NCI-H345 (cell line): ENCODE measurements at places on chromosomes 5 and 9.

DNA sequence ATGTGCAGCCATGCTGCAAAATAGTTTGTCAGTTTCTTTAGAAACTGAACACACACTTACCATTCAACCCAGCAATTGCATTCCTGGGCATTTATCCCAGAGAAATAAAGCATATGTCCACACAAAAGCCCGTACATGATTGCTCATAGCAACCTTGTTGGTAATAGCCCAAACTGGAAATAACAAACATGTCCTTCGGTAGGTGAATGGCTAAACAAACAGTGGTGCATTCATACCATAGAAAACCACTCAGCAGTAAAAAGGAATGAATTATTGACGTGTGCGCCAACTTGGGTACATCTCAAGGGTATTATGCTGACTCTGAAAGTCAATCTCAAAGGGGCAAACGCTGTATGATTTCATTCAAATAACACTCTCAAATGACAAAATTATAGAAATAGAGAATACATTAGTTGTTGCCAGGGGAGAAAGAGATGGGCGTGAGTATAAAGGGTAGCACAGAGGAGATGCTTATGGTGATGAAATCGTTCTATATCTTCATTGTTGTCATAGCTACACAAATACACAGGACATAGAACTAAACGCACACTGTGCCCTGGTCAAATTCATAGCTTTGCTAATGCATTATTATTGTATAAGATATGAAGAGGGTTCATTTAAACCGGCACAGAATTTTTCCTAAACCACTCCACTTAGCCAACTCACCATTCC is 58.2 kb downstream of the DRD1 start:
- peak; percentile 91 for DNase-seq

DNA sequence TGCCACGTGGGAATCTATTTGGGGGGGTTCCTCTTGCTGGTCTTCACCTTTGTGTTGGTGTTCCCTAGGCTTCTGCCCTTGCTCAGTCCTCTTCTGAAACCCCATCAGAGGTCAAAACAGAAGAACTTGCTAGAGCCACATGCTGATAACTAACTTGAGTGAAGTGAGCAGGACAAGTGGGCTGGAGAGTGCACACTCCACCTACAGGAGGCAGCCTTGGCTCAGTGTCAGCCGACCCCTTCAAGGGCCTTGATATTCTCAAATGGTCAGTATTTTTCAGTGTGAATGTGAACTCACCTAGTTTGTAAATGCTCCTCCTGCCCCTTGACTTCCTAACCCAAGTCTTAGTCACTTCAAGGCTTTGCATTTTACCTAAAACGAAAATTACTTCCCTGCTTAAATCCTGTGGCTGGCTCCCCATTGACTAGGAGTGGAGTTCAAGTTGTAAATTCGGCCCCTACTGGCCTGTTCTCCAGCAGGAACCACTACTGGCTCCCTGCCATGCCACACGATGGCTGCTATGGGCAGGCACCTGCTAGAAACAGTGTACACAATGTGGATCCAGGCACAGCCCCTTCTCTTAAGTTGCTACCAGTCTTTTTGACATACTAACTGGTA is 3.6 kb upstream of the SLC1A3 start:
- DNase-seq, result no peak

- DNase-seq, result no peak
Measured at GRCh38 chr5:138263581-138263980, 10.8 kb downstream of the GFRA3 start.

GRCh38 chr5:55108661-55109060 is 6.2 kb downstream of the GZMA start:
- DNase-seq, result no peak

- DNase-seq, result peak; percentile 64
Measured at GRCh38 chr9:18398038-18398437, 75.9 kb upstream of the ADAMTSL1 start.

- DNase-seq, result no peak
Measured at GRCh38 chr9:101673642-101674041, 64.8 kb downstream of the GRIN3A start.

GRCh38 chr9:136078024-136078423 is 17.1 kb downstream of the NACC2 start:
- DNase-seq, result no peak

DNA sequence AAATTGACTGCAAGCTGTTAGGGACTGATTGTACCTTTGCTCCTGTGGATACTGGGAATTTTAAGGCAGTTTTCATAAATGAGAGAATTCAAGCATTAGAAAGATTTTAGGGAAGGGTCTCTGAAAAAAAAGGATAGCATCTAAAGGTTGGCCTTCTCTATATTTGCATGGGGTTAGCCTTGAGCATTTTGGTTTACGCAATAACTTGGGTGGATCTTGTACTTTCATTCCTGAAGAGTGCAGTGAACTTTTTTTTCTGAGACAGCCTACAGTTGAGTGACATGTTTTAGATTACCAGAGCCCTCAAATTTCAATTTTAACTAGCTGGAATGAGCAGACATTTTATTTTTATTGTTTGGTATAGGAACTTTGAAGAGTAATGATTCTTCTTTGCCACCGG is 91.6 kb upstream of the NR3C1 start:
- no peak for DNase-seq

- DNase-seq, result no peak
Measured at GRCh38 chr9:21592063-21592338, 109.9 kb upstream of the IFNE start.

DNA sequence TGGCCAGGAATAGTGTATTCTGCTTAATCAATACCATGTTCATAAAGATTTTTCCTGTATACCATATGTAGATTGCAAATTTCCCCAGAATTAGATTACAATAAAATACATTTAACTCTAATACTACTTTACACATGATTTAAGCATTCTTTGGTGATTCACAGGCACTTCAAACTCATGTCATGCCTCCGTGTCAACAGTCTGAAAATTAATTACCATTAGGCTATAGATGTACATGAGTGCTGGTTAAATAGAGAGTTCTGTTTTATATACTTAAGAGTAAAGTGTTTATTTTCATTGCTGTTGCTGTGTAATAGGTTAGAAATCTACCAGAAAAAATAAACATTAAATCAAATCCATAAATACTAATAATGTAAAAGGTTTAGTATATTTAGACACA is 159.8 kb downstream of the ZSWIM6 start:
- no peak for DNase-seq

DNA sequence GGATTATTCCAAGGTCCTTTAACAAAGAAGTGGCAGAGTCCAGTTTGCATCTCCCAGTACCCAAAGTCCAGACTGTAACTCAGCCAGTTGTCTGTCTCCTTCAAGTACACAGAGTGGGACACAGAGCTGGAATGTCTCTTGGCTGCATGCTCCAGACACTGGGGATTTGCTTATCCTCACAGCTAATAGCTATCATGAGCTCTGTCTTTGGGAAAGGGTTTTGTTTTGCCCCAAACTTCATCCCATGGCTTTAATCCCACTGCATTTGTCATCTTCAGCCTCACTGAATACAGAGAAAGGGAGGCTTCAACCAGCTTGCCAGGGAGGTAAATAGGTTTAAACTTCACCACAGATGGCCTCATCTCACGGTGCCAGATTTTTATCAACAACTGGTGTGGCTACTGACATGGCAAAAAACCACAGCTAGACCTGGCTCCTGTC is 412.2 kb upstream of the SLC24A2 start:
- no peak for DNase-seq

- peak; percentile 41 for DNase-seq
Measured at GRCh38 chr9:35828716-35829083, at the start of gene FAM221B. Gene FAM221B, minus strand, starts transcription at chr9:35828732. Its CDS starts 2,571 bp downstream, at chr9:35826161.

DNA sequence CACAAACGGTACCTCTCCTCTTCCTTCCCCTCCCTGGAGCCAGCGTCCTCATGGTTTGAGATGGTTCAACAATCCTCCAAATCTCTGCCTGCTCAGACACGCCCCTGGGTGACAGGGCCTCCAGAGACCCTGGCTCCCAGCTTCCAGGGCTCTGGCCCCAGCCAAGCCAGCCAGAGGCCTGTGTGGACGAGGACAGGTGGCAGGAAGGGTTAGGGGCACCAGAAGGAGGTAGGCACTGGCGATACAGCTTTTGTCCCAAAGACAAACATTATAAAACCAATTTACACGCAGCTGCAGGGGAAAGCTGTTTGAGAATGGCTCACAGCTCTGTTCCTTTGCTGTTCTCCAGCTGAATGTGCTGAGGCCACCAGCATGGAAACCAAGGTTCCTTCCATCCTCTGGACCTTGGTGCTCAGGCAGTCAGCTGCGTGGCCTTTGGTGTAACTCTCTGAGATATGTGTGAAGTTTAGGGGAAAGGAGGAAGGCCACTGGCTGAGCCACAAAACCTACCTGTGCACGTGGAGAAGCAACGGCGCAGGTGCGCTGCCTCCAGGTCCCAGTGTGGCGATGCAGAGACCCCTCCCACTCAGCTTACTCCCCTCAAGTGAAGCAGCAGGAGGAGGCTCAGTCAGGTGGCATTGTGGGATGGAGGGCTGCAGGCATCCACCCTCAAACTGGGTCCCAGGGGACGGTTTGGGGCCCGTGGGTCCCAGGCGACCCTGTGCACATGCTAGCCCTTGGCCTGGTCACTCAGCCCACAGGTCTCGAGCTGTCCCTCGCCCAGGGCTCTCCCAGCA is 4.3 kb upstream of the QRFP start:
- no peak for DNase-seq

- no peak for DNase-seq
Measured at GRCh38 chr9:9337129-9337528, 1275.7 kb downstream of the PTPRD start.

DNA sequence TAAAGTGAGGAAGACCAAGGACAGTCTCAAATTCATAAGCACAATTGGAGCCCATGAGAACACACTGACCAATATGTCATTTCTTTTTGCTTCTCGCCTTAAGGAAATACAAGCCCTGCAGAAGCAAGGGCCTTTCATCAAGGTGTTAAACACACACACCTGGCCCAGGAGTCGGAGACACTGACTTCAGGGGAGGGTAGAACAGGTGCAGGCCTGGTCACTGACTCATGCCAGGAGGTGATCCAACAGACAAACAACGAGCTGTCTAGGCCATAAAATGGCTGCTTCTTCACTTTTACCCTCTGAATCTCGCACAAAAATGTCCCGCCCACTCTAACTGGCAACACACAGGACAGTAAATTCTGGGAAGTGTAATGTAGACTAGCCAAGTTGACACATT is 62.7 kb downstream of the RGMB start:
- no peak for DNase-seq

GRCh38 chr5:97568382-97568781 is 385.3 kb upstream of the RIOK2 start:
- no peak for DNase-seq

- no peak for DNase-seq
Measured at GRCh38 chr9:17723656-17724055, 144.8 kb downstream of the SH3GL2 start.

DNA sequence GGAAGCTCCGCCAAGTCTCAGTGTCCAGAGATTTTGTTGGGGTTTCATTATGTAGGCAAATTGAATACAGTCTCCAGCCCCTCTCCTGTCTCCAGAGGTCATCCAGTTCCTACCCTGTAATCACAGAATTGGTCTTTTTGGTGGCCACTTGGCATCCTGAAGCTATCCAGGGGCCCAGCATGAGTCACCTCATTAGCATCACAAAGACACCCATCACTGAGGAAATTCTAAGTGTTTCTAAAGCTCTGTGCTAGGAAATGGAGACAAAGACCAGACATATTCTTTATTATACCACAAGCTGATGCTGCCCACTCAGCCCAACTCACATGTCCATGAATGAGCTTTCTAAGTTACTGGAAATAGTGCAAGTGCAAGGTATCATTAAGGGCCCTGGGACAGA is 229.9 kb downstream of the DOCK8 start:
- DNase-seq, result no peak

- no peak for DNase-seq
Measured at GRCh38 chr5:51387884-51388275, 4.6 kb downstream of the ISL1 start.

DNA sequence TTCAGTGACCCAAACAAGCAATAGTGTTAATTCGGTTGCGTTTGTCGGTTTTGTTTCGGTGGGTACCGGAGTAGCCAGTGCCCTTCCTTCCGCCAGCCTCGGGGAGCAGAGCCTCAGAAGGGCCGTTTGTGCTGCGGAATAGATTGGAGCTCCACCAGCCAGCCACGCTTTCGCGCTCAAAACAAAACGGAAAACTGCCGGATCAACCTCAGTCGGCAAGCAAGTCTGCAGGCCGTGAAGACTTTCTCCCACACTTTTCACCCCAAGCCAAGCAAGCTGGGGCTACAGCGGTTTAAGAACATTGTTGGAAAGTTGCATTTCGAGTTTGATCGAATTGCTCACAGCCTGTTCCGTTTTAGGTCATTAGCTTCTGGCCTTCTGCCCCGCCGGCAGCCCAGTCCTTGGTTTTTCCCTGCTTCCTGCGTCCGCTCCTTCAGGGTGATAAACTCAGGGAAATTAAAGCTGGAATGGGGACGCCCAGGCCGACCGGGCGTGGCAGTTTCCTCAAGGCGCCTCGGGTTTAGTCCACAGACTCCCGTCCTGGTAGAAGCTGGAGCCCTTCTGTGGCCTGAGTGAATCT is 803 bp upstream of the CCNO start:
- peak; percentile 47 for DNase-seq

- DNase-seq, result no peak
Measured at GRCh38 chr5:109089191-109089590, 320.6 kb downstream of the PJA2 start.

DNA sequence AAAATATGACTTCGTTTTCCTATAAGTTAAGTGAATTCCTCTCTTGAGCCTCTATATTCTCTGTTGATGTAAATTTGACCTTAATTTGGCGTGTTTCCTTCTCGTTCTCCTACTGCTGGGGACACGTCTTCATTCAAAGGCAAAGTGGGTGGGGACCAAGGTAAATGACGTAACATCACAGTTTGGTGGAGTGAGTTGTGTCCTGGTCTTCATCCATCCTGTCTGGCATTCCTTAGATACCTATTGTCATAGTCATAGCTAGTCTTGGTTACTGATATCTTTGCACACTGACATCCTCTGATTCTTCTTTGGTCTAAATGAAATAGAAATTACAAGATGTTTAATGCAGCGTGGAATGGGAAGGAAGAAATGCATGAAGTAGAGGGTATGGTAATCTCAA is 108.5 kb downstream of the NNT start:
- DNase-seq, result no peak

DNA sequence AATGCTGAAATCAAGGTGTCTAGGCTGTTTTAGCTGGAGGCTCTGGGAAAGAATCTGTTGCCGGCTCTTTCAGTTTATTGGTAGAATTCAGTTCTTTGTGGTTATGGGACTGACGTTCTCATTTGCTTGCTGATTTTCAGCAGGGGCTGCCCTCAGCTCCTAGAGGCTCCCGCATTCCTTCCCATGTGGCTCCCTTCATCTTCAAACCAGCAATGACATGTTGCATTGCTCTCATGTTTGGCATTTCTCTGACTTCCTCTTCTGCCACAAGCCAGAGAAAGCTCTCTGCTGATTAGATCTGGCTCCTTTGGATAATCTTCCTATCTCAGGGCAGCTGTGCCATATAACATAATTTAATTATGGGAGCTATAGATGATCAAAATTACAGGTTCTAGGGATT is 360.3 kb downstream of the LRRC70 start:
- no peak for DNase-seq

- DNase-seq, result no peak
Measured at GRCh38 chr5:106755789-106756188, 914.9 kb downstream of the EFNA5 start.
